Stimulated activated CD8-positive, alpha-beta memory T cell treated with anti-CD3 and anti-CD28 coated beads, Interleukin-15, amount 100 ng/mL, for 1 hour (primary cell): ENCODE measurements at places on chromosomes 5 and 9.

DNA sequence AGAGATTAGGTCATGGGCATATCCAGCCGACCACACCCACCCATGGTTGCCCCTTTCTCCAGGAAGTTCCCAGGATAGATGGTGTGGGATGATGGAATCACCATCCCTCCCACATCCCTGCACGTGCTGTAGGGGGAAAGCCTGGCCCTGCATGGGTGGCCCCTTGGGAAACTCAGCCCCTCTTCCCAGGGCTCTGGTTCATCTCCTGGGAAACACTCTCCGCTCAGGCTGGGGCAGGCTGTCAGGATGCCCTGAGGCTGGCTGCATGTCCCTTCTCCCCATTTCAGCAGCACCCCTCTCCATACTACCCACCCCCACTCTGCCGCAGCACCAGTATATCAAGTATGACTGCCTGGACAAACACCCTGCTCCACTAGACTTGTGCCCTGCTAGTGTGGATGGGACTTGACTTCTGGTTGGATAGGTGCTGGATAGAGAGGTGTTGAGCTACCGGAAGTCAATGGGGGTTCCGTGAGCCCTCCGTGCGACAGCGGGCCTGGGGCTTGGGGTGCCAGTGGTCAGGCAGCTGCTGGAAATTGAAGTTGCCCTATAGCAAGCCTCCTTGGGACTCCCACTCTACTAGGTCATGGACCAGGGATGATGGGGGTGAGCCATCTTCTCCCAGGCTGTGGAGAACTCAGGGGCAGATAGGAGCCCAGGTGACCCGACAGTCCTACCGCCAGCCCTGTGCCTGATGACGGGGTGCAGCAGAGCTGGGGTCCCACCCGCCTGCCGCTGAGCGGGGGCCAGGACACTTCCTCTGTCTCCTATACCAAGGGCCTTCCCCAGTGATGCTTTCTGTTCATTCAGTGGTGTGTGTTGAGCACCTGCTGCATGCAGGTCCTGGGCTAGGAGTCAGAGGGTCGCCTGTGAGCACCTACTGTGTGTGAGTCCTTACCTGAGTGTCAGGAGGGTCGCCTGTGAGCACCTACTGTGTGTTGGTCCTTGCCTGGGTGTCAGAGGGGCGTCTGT lies 69.4 kb upstream of the COL5A1 start:
- no peak for DNase-seq

DNA sequence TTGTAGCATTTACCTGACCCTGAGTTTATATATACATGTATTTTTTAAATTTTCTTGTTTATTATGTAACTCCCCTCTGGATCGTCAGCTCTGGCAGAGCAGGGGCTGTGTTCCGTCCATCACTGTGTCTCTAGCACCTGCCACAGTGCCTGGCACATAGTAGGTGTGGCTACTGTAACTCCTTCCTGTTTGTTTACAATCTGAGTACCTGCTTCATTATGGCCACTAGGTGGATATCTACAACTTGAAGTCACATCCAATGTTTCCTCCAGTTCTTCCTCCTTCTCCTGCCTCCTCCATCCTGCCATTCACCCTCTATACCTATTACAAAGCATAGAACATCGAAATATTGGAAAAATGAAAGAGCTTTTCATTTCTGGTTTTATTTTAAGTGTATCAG lies 14.2 kb upstream of the PPP1R2B start:
- no peak for DNase-seq

DNA sequence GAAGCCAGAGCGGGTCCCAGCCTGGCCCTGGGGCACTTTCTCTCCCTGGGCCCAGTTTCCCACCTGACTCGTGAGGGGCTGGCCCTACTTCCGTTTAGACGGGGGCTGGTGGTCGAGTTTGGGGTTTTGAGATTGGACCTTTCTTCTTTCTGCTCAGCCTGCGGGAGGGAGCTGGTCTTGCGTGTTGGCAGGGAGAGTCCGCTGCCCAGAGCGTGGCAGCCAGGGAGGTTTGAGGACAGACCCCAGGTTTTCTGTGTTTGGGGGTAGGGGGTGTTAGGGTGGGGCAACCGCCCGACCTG lies 6.0 kb upstream of the PITX1 start:
- DNase-seq: no peak

GRCh38 chr5:169571355-169571754 lies 12.2 kb upstream of the SPDL1 start:
- no peak for DNase-seq

- no peak for DNase-seq
Measured at GRCh38 chr5:43627028-43627427, 24.0 kb downstream of the NNT start.

GRCh38 chr9:111825468-111826145 lies 30.9 kb upstream of the SHOC1 start:
- no peak for DNase-seq

- no peak for DNase-seq
Measured at GRCh38 chr5:121182788-121183490, 668.7 kb upstream of the FTMT start.

DNA sequence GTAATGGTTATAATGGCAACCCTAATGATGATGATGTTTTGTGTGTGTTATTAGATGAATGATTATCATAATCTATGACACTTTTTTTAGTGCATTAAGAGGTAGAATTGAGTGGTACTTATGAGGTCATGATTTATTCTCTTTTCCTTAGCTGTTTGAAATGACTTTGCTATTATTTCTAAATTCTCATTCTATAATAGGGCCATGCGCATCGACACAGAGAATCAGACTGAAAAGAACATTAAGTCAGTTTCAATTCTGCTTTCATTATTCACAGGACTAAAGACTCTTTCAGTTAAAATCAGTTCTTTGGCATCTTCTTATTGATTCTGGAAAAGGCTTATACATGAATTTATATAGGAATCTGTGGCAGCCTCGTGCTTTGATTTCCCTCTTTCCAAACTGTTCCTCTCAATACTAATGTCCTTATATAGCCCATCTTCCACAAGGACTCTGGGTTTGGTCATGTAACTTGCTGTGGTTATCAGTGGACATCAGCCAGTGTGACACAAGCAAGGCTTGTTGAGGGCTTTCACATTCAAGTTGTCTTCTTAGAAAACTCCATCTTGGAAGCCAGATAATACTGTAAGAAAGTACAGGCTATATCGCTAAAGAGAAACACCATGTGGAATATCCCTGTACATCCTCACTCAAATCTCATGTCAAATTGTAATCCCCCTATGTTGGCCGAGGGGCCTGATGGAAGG lies 140.3 kb upstream of the CHD1 start:
- DNase-seq: no peak

DNA sequence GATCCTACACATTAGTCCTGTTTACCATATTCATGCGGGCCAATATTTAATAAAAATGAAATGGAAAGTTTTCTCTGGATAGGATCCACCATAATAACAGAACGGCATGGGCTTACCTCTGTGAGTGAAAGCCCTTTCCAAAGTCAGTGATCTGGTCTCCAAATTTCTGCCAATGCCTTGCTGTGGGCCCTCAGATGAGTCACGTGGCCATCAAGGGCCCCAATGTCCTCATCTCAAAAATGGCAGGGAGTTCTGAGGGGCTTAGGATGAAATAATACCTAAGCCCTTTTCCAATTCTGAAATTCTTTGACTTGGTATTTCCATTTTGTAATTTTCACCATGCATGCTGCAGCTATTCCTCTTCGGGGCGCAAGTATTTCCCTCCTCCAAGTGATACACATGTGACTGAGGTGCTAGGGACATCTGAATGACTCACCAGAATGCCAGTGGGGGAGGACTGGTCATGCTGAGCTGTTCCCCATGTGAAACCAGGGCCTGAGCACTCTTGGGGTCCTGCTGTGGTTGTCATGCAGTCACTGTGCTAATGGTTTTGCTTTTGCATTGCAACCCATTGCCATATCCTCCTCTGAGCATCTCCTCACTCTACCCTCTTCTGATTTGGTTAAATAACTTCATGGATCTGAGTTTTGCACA lies 35.0 kb downstream of the ITK start:
- no peak for DNase-seq

- no peak for DNase-seq
Measured at GRCh38 chr9:133707763-133708245, 30.3 kb downstream of the SARDH start.

- no peak for DNase-seq
Measured at GRCh38 chr5:17115855-17116254, 101.6 kb upstream of the BASP1 start.

DNA sequence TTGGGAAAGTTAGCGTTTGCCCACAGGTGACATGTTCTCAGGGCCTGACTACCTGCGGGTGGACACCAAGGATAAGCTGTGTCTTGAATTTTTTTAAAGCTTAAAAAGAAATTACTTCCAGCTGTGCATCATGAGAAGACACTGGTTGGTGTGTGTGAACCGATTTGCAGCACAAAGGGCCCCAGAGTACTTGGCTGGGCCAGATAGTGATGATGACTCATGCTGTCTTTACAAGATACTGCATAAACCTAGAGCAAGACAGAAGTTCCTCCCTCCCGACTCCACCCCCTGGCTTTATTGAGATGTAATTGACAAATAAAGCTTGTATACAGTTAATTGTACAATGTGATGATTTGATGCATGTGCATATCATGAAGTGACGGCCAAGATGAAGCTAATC lies 212.8 kb downstream of the NXNL2 start:
- DNase-seq: no peak

- DNase-seq: no peak
Measured at GRCh38 chr5:103295871-103296270, 37.3 kb downstream of the MACIR start.

GRCh38 chr9:98567540-98568233 lies 141.0 kb downstream of the GABBR2 start:
- DNase-seq: no peak

DNA sequence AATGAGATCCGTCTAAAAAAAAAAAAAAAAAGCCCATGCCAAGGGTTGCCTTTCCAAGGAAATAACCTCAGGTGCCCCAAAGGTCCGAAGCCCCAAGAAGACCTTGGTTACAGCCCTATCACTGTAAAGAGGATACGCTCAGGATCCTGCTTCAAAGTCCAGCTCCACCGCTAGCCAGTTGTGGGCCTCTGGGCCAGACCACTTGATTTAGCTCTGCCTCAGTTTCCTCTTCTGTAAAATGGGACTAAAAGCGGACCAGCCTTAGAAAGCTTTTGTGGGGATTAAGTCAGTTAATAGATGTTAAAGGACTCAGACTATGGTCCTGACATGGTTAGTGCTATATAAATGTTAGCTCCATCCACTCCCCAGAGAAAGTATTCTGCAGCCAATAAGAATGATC lies 48.7 kb upstream of the ORM1 start:
- no peak for DNase-seq

DNA sequence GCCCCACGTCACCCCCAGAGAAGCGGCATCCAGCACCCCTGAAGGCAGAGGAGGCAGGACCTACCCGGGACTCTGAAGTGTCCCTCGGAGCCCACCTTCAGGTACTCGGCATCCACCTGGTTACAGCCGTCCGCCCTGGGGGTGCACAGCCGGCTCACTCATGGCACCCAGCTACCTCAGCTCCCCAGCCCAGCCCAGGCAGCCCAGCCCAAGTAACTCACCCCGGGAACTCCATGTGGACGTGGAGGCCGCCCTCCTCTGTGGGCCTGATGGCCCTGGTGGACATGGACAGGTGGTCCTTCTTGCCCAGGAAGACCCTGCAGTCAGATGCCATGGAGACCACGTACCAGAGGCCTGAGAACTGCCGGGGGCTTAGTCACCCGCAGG lies 676 bp downstream of the LCN15 start:
- DNase-seq: no peak

- no peak for DNase-seq
Measured at GRCh38 chr9:137276473-137277328, 825 bp upstream of the TOR4A start.

- no peak for DNase-seq
Measured at GRCh38 chr5:179385914-179386313, 40.7 kb upstream of the ADAMTS2 start.

- no peak for DNase-seq
Measured at GRCh38 chr5:103808464-103809106, 246.0 kb upstream of the NUDT12 start.

DNA sequence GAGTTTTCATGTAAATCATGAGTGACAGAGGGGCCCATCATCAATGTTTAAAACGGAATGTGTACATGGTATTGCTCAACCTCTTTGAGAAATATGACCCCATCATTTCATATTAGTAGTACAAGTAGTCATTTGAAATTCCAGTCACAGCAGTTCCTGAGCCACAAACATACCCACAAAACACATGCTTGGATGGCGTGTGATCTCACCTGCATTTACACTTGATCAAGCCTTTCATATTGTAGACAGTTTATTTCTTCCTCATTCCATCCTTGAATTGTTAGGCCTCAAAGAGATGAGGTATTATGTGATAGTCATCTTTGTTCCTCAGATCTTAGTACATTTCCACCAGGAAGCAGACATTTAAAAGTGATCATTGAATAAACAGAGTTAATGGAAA lies 96.8 kb upstream of the TAS2R1 start:
- no peak for DNase-seq

DNA sequence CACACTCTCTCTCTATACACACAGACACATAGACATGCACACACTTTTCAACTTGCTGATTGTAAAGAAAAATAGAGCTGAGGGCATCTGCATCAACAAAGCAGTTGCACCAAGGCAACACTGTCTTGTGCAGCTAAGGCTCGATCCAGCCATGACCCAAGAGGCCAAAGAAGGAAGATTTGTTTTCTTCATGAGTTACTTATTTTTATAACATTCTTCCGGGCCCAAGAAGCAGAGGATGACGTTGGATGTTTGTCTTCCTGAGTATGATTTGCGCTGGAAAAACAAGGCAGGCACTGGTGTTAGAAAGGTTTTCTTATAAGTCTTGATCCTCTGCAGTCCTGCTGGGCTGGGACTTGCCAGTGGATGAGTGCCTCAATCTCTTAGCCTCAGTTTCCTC lies 344.1 kb downstream of the ADAMTS6 start:
- DNase-seq: no peak

DNA sequence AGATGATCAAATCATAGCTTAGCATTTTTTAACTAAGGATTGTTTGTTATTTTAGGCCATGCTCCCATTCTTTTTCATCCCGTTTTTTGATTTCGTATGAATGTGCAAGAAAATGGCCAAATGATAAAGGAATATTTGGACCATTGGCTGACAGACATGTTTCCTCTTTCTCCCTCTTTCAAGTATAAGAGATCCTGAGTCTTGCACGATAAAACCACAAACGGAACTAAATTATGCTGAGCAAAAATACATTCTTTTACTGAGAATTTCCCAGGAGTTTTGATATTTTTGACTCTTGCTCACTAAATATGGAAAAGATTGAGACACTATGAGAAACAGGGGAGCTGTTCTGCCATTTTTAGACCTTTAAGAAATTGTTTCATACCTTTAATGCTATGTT lies 90.4 kb upstream of the KLF9 start:
- DNase-seq: no peak

- DNase-seq: no peak
Measured at GRCh38 chr9:6667633-6668280, 22.2 kb upstream of the GLDC start.

- DNase-seq: no peak
Measured at GRCh38 chr5:60488466-60489130, 211.4 kb downstream of the DEPDC1B start.

DNA sequence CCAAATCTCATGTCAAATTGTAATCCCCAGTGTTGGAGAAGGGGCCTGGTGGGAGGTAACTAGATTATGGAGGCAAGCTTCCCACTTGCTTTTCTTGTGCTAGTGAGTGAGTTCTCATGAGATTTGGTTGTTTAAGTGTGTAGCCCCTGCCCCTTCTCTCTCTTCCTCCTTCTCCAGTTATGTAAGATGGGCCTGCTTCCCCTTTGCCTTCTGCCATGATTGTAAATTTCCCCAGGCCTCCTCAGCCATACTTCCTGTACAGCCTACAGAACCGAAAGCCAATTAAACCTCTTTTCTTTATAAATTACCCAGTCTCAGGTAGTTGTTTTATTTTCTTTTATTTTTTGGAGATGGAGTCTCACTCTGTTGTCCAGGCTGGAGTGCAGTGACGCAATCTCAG lies 18.2 kb upstream of the TXNDC8 start:
- DNase-seq: no peak

- no peak for DNase-seq
Measured at GRCh38 chr5:147939431-147940114, 33.2 kb upstream of the C5orf46 start.
